ENCODE measurements at places on chromosomes 2 and 18.

GRCh38 chr2:179936654-179937053 is 70.4 kb downstream of the CWC22 start:
- DNase-seq: no peak

DNA sequence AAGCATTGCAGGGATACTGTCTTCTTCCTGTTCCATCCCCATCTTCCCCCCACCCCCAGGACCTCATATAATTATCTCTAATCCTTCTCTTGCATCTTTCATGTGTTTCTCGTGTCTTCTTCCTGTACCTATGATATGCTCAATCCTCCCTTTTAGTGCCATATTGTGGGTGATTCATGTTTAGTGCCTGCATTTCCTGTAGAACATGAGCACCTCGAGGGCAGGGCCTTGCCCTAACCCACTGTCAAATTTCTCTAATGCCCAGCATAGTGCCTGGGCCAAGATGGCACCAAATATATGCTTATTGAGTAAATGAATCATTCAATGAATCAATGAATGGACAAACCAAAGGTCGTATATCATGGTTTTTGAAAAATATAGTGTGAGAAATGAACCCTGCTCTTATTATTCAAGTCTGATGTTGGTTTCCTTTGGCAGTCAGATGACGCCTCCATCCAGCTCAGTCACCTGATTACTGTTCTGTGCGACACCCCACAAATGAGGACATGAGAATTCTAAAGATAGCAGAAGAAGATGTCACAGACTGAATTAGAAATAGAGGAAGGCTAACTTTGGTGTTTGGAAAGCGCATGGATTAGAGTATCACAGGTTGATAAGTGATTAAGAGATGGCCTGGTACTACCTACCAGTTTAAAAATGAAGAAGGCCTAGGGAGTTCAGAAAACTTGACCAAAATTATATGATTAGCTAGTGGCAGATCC is 278.4 kb downstream of the PRKCE start:
- DNase-seq: no peak

- no peak for DNase-seq
Observed at GRCh38 chr2:72926368-72926767, 9.0 kb downstream of the EMX1 start.

DNA sequence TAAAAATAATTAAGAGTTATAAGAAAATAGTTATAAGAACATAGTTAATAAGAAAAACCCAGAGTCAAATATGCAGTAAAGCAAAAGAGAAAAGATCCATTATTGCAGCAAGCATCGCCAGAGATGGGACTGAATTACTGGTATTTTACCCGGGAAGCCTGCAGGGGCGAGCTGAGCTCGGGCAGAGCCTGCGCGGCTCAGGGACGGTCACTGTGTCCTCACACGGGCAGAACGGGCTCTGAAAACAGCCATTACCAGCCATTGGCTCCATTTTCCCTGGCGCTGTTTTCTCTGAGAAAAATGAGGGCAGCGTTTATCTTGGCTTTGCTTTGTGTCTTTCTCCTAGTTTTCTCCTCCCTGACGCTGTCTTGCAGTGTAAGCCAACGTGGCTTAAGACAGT is 95.3 kb upstream of the ALKAL2 start:
- no peak for DNase-seq

- DNase-seq: no peak
Observed at GRCh38 chr2:61368687-61369665, 101.9 kb downstream of the USP34 start.

- no peak for DNase-seq
Observed at GRCh38 chr2:21078296-21078695, 34.4 kb upstream of the APOB start.

GRCh38 chr2:45533771-45534170 is 77.3 kb downstream of the SRBD1 start:
- DNase-seq: no peak

GRCh38 chr2:201458381-201458780 is 6.8 kb downstream of the STRADB start:
- no peak for DNase-seq

DNA sequence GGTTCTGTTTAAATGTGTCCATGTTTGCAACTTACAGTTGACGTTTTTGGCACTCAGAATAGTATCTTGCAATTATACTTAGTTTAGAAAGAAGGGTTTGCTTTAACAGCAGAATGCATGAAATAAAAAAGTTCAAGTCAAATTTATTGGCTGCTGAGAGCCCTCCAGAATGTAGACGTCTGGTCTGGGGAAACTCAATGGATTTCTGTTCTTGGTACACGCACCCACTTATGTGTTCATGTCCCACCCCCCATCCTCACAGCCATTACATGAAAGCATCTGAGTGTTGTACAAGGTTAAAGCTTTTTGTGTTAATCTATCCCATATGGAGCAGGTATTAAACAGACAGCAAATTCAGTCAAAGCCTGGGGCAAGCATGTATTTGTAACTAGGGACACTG is 219.5 kb downstream of the SOX11 start:
- DNase-seq: no peak

Measured in NCI-H748 treated with DMSO at 0.1 percent for 48 hours (cell line).